ENCODE measurements at places on chromosomes 3 and 15. TPM values are rescaled to one million over a fixed set of nuclear protein-coding genes. Genes with fewer than 3 reads are reported as not detected.

DNA sequence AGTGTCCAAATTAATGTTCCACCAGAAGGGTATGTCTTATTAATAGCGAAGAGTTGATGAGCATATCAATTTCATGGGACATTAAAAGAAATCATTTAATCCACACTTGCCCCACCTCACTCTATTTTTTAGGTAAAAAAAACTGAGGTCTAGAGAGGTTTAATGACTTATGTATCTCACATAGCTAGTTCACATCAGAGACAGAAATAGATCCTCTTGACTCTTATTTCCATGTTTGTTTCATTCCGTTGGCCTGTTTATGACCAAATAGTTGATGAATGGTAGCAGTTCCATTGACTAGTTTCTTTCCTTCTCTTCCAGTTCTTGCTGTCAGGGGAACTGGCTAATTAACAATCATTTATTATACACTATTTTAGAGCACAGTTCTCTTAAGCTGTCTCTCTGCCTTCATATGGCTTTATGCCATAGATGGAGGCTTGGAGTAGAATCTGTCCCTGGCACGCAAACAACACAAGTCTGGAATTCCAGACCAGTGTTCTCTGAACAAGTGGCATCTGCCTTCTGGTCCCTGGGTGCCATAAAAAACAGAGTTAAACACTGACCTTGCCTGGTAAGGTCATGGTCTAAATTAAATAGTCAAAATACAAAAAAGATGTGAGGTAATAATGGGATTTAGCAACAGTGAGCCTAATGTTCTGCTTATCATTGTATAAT lies 220.0 kb upstream of the CGNL1 start:
- no peak overlapping the region for H3K4me3 ChIP-seq
- H3K27ac ChIP-seq: no peak overlapping the region

- no peak for DNase-seq
- no peaks in the 10 kb centered on the region for H3K36me3 ChIP-seq
- H3K27me3 ChIP-seq: no peaks in the 10 kb centered on the region
- peaks cover 22% of the 10 kb centered on the region for H3K4me1 ChIP-seq
- no peak overlapping the region for H3K4me3 ChIP-seq
These were observed 4.7 kb upstream of the SLC51B start for GRCh38 chr15:65040461-65040860.

Gene C15orf62
- not detected for polyA plus RNA-seq

- no peaks in the 10 kb centered on the region for H3K36me3 ChIP-seq
- peak overlapping the region; percentile 100 for H3K4me3 ChIP-seq
- peak; percentile 36 for DNase-seq
- H3K4me1 ChIP-seq: peaks cover 6% of the 10 kb centered on the region
- H3K27me3 ChIP-seq: no peaks in the 10 kb centered on the region
These were observed 2.0 kb downstream of the XRN1 start for GRCh38 chr3:142445816-142446254.

- no peaks in the 10 kb centered on the region for H3K27me3 ChIP-seq
- no peaks in the 10 kb centered on the region for H3K36me3 ChIP-seq
- H3K4me1 ChIP-seq: no peaks in the 10 kb centered on the region
- H3K27ac ChIP-seq: no peak overlapping the region
- DNase-seq: peak; percentile 16
These were observed 192.9 kb upstream of the CCDC54 start for GRCh38 chr3:107184375-107184774.

DNA sequence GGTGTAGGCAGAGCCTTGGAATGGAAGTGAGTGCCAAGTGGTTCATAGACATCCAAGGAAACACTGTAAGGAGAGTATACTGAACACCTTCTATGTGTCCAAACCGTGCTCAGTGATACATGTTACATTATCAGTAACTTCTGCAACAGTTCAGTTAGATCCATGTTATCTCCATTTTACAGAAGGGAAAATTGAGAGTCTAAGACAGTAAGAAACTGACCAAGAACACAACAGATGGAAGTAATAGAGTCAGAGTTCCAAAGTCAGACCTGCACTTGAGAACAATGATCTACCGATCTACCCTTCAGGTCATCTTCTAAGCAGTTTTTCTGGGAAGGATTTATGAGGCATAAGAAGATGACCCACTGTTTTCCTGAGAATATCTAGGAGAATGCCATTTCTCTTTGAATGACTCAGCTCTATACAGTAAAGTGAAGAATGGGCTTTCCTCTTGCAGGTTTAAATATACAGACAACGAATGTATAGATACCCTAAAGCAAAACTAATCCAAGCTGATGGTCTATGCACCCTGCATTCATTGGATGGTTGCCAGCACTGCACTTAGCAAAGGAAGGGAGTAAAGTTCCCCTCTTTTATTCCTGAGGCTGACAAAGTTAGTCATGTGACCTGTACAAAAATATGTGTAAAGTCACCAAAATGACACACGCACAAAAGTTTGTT lies 604.1 kb upstream of the MDFIC2 start:
- peak; percentile 2 for DNase-seq
- H3K36me3 ChIP-seq: no peaks in the 10 kb centered on the region
- H3K4me3 ChIP-seq: no peak overlapping the region
- no peaks in the 10 kb centered on the region for H3K4me1 ChIP-seq
- H3K27me3 ChIP-seq: no peaks in the 10 kb centered on the region

DNA sequence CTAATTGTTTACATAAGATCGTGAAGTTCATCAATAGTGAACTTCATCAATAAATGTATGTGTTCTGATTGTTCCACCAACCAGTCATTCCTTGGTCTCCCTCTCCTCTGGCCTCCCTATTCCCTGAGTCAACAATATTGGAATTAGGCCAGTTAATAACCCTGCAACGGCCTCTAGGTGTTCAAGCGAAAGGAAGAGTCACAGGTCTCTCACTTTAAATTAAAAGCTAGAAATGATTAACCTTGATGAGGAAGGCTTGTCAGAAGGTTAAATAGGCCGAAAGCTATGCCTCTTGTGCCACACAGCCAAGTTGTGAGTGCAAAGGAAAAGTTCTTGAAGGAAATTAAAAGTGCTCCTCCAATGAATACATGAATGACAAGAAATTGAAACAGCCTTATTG lies 89.4 kb upstream of the ACKR4 start:
- H3K27ac ChIP-seq: no peak overlapping the region
- no peaks in the 10 kb centered on the region for H3K27me3 ChIP-seq
- peaks cover 4% of the 10 kb centered on the region for H3K36me3 ChIP-seq
- no peak overlapping the region for H3K4me3 ChIP-seq
- no peak for DNase-seq

DNA sequence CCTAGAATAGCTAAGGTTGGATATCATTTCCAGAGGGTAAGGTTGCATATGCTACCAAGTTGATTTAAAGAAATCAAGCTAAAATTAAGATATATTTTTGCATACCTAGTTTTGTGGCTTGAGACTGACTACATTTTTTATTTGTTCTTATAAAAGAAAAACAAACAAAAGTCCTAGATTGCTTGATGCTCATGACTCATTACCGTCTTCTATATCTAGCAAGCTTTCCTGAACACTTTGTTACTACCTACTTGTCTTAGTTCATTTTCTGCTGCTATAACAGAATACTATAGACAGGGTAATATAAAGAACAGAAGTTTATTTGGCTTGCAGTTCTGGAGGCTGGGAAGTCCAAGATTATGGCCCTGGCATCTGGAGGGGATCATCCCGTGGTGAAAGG lies 152.1 kb upstream of the THRB start:
- DNase-seq: no peak
- H3K4me3 ChIP-seq: no peak overlapping the region
- no peak overlapping the region for H3K27ac ChIP-seq
- no peaks in the 10 kb centered on the region for H3K36me3 ChIP-seq

- H3K4me1 ChIP-seq: peaks cover 3% of the 10 kb centered on the region
- H3K4me3 ChIP-seq: no peak overlapping the region
- H3K27ac ChIP-seq: no peak overlapping the region
- H3K36me3 ChIP-seq: no peaks in the 10 kb centered on the region
- DNase-seq: no peak
- no peaks in the 10 kb centered on the region for H3K27me3 ChIP-seq
These were observed 5.1 kb downstream of the PPP1R2 start for GRCh38 chr3:195537995-195538394.

Gene CFAP44
- 0.40 TPM for polyA plus RNA-seq

DNA sequence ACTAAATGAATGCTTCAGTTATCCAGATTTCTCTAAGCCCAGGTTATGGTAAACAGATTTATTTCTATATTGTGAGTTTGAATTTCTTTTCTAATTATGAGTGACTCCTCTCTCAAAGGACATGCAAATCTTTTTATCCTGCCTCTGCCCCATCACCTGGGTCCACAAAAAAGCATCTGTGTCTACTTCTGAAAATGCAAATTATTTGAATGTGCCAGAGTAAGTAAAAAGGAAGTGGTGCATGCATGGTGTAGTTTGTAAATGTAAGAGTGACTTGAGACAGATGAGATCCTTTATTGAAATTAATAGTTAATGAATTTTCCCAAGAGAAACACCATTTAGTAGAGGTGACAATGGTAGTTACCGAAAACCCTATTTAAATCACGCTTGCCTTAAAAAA lies 26.9 kb downstream of the MCTP2 start:
- H3K27ac ChIP-seq: no peak overlapping the region
- H3K36me3 ChIP-seq: no peaks in the 10 kb centered on the region
- no peaks in the 10 kb centered on the region for H3K4me1 ChIP-seq
- no peaks in the 10 kb centered on the region for H3K27me3 ChIP-seq
- no peak for DNase-seq
- no peak overlapping the region for H3K4me3 ChIP-seq

Gene CLRN1
- not detected for polyA plus RNA-seq

All from fibroblast of lung (primary cell).